ENCODE measurements at places on chromosomes 12 and 14. TPM values are rescaled to one million over a fixed set of nuclear protein-coding genes. Genes with fewer than 3 reads are reported as not detected.

Gene KRT75
- total RNA-seq = 3.3 TPM

Gene DPPA3
- total RNA-seq = not detected

Gene SERPINA9
- total RNA-seq = 11.0 TPM

Gene HHIPL1
- total RNA-seq = 4.7 TPM

Gene RTN1
- 3.0 TPM for total RNA-seq

Gene SYNDIG1L
- total RNA-seq = 0.32 TPM

Gene ADAM21
- total RNA-seq = not detected

Gene PLA2G1B
- total RNA-seq = not detected

Gene MYO1H
- 0.38 TPM for total RNA-seq
